ENCODE measurements at places on chromosomes 7 and 10.

DNA sequence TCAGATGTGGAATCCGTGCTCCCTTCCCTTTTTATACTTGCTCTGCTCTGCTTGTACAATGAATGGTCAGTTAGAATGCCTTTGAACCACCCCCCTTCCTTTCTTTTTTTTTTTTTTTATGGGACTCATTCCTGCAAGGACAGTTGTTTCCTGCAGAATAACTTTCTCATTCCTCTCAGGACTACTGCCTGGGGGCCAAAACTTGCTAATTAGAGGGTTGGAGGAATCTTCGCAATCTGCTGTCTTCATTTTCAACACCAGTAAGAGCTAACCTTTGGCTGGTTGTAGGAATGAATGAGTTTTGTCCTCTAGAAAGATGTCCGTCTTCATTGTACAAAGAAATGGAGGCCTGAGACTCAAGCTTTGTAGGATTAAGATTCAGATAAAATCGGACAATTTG is 868.1 kb downstream of the LRMDA start:
- no peak for DNase-seq

DNA sequence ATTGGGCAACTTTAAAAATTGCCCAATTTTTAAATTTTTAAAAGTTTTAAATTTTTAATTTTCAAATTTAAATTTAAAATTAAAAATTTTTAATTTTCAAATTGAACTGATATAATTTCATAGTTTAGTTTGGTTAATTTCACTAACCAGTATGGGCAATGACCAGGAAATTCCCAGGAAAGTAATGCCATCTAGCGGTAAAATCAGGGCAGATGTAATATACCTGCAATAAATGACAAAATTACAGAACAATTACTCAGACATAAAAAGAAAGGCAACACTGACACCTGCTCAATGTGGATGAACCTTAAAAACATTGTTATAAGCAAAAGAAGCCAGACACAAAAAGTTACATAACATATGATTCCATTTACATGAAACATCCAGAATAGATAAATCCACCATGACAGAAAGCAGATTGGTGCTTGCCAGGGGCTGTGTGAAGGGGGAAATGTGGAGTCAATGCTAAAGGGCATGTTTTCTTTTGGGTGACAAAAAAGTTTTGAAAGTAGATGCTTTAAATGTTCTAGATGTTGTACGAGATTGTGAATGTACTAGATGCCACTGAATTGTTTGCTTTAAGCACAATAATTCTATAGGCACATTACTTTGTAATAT is 28.6 kb upstream of the SLC16A12 start:
- DNase-seq: no peak

GRCh38 chr10:64484811-64485330 is 963.7 kb downstream of the REEP3 start:
- no peak for DNase-seq

GRCh38 chr7:134654104-134654775 is 7.6 kb downstream of the BPGM start:
- DNase-seq: no peak

DNA sequence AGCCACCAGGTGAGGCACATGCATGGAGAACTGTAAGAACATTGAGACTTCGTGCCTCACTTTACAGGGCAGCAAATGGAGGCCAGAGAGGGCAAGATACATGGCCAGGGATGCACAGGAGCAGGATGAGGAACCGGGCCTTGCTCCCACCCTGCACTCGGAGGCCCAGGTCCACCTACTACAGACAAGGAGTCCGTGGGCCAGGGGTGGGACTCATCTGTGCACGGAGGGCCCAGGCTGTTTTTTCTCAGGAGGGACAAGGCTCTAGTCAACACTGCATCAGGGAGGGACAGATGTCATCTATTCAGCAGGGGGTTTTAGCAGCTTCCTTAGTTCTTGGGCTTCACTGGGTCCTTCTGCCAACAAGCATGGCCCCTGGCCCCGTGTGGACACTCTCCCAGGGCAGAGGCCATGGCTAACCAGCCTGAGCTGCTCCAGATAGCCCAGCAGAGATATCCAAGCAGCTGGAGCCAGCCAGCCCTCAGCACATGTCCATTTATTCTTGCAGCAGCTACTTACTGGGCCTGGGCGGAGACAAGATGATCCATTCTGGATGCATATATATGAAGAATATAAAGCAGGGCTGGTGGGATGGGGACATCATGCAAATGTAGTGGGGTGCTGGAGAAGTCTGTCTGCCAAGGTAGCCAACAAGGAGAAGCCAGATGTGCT is 134.5 kb upstream of the RET start:
- DNase-seq: no peak

DNA sequence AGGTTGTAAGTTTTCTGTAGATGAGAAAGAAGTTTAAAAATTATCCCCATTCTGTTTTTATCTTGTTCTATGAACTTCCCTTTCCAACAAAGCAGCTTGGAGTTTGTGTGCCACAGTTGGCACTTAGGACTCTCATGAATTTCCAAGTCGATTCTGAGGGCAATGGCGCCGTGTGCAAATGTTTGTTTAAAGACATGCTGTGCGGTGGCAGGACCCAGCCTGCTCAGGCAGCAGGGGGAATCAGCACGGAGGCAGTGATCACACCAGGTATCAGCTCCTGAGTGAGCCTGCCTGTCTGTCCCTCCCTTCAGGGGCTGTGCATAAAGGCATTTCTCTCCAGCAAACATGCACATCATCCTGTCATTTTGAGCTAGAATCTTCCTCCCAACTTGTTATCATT is 109.8 kb upstream of the WDR11 start:
- no peak for DNase-seq

DNA sequence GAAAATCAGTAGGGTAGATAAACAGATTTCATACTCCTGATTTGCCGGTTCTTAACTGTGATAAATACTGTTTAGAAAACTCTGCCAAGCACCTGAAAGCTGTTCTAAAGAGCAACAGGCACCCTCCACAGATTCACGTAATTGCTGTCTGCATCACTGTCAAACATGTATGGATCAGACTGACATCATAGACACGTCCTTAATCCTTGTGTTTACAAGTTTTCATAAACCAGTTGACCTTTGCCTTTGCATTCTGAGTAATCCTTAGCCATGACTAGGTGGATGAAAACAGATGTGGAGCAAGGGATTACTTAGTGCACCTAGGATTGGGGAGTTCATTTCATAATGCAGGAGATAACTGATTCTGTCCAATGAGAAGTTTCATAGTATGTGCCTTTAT is 41.6 kb downstream of the SLC39A12 start:
- no peak for DNase-seq

DNA sequence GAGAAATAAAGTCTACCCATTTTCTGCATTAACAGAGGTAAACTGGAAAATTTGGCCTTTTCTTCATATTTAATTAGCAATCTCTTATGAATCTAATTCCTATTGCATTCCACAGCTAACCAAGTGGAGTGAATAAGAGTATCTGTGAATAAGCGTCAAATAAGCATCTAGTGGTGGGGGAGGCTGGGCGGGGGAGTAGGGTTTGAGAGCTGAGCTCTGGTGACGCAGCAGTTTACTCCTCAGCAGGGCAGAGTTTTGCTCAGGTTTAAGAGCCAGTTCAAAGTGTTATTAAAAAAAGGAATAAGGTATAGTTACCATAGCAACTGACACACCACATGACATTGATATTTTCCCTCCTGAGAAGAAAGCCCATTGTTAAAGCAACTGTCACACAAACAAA is 1346.8 kb upstream of the CELF2 start:
- no peak for DNase-seq

GRCh38 chr10:100736144-100736808 is 9.1 kb upstream of the PAX2 start:
- DNase-seq: no peak

- DNase-seq: no peak
Observed at GRCh38 chr10:34862892-34863291, 47.8 kb upstream of the PARD3 start.

DNA sequence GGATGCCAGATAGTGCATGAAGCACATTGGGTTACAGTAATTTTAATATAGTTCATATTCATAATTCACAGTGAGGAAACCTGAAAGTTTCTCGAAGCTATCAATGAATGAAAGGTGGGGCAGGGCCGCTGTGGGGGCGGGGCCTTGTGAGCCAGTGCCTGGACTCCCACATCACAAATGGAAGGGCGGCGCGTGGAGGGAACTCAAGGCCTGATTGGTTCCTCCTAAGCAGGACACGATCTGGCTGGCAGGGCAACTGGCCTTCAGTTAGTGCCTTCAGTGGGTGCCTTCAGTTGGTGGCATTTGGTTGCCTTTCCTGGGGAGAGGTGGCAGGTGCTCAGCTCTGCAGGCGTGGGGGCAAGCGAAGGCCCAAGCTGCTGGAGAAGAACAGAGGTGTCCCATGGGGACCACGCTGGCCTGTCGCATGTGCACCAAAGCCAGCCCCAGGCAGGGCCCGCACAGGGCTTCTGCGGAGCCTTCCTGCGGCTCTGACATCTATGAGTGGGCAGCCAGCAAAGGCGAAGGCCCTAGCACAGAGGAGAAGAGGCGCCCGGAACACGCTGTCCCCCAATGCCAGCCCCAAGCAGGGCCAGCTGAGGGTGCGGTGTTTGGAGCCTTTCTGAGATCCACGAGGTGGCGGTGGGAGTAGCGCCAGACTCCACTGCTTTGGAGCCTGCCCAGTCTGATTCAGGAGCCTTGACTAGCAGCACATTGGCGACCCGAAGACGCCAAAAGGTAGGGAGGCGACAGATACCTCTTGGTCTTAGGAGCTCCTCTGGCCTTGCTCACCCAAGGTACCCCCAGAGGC is 118.0 kb upstream of the PDSS1 start:
- no peak for DNase-seq

GRCh38 chr7:158268816-158269535 is 318.6 kb downstream of the PTPRN2 start:
- DNase-seq: no peak

- DNase-seq: no peak
Observed at GRCh38 chr7:128073671-128074310, 42.6 kb upstream of the LRRC4 start.

DNA sequence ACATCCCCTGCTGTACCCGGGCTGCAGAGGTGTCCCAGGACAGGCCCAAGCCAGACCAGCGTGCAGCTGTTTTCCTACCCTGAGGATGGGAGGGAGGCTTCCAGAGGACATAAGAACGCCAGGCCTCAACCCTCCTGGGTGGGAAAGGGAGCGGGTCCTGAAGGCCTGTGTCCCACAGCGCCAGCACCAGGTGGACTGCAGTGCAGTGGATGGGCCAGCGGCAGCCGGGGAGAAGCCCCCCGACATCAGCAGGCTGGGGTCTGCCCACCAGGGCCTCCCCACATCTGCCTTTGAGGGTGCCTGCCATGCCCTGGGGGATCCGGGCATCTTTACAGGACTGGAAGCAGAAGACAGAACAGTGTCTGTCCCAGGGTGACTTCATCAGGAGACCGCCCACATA is 22.8 kb upstream of the ZNF716 start:
- DNase-seq: no peak

DNA sequence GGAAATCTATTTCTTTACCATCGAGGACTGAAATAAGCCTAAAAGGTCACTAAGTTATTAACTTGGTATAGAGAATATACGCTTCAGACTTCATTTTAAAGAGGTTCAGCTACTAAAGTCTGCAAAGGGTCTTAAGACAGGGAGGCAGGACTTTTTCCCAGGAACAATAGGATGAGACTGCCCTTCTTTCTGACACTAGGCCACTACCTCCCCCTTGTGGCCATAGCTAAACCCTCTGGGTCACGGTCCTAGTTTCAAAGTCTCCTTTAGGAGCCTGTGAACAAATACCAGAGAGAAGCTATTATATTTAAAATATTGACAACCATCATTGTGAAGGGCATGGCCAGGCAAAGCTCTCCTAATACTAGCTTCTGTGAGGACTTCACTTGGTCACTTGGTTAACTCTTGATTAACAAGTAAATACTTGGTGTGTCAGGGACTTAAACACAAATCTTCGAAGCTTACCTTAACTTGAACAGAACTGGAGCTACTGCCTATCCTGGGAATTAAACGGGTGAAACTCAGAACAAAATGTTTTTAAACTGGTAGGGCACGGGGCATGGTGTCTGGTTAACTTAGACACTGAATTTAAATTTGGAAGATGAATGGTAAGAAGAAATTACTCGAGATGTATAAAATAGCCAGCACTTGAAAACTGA is 75.6 kb downstream of the CCDC6 start:
- no peak for DNase-seq

DNA sequence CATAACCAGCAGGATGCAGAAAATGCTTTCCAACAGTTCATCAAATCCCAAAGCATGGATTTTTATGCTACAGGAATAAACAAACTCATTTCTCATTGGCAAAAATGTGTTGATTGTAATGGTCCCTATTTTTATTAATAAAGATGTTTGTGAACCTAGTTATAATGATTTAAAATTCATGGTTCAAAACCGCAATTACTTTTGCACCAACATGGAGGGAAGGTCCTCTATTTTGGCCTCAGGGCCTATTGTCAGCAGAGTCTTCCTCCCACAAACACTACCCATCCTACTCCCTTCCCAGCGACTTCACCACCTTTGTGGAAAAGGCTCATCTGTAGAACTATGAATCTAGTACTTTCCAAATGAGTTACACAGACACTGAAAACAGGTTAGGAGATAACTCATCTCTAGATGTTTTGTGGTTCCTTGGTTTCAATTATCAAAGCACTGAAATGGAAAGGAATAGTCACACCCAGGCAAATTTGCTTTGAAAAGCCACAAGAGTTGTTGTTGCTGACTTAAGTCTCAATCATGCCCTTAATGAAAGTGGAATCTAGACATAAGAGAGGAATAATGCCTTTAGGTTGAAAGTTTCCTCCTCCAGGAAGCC is 59.4 kb upstream of the FRMD4A start:
- DNase-seq: no peak

- no peak for DNase-seq
Observed at GRCh38 chr10:118498623-118499022, 96.8 kb downstream of the PRLHR start.

- DNase-seq: no peak
Observed at GRCh38 chr10:129279446-129280154, 187.4 kb upstream of the MGMT start.

DNA sequence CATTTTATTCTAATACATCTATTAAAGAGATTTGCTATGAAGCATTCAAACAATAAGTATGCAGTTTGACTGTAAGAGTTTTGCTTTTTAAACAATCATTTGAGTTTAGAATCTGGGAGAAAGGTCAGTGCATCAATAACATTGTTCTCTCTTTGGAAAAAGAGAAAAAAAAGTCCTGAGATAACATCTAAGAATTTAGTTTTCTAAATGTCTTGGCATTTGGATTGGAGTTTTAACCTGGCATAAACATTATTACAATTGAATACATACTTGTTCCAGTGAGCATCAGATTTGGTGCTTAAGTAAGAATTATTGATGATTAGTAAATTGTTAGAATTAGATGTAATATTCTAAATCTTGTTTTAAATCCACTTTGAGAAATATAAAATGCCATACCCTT is 47.2 kb upstream of the AKR1E2 start:
- no peak for DNase-seq

Measured in KG1 (cell line).